ENCODE measurements at places on chromosomes 4 and X.

- DNase-seq, result no peak
Observed at GRCh38 chr4:37873386-37873785, 17.5 kb upstream of the TBC1D1 start.

- DNase-seq, result no peak
Observed at GRCh38 chr4:70243091-70243490, 694 bp downstream of the CSN3 start.

GRCh38 chr4:127479031-127479622, 153.6 kb upstream of the INTU start:
- peak; percentile 44 for DNase-seq

DNA sequence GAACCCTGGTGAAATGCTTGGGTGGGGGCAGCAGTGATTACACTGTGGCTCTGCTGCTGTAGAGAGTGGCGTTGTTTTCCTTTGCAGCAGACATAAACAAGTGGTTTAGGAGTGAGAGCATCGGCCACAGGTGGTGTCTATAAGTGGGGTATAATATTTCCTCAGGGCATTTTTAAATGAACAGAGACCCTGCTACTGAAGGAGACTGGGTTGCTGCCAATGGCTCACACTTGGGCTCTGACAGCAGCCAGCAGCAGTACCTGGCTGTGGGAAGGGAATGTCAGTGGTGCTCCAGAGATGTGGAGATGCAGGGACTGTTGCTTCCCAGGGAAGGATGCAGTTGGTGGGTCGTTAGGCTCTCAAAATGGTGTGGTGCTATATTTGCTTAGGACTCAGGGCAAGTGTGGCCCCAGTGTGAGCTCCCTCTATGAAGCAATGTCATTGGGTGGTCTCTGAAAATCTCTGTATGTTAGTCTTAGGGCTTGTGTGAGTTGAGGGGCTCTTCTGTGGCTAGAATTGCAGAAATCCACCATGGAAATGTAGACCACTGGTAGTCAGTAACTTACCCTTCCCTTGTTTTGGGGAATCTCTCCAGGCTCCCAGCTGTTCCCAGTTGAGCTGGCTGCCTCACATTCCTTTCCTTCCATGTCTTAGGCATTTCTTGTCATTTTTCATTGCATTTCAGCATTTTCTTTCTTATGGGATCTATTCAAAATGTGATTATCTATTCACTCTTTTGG, 1023.0 kb upstream of the GRID2 start:
- no peak for DNase-seq
